ENCODE measurements at places on chromosomes 5 and 9.

- DNase-seq, result no peak
These were observed 486.2 kb downstream of the GADD45G start for GRCh38 chr9:90090997-90091396.

DNA sequence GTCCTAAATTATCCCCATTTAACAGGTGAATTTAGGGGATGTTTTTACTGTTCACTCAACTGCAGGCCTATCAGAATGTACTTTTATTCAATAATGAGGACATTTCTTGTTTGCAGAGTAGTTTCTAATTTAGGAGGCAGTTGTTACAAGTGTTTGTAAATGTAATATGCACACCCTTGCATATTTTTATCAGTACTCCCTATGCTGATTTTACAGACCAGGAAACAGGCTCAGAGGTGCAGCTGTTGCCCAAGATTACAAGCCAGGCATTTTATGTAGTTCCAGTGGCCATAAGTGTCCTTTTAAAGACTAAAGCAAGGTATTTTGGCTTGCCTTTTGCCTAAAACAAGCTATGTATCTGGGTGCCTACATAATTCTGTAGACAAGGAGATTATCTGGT, 47.6 kb upstream of the BRINP1 start:
- no peak for DNase-seq

DNA sequence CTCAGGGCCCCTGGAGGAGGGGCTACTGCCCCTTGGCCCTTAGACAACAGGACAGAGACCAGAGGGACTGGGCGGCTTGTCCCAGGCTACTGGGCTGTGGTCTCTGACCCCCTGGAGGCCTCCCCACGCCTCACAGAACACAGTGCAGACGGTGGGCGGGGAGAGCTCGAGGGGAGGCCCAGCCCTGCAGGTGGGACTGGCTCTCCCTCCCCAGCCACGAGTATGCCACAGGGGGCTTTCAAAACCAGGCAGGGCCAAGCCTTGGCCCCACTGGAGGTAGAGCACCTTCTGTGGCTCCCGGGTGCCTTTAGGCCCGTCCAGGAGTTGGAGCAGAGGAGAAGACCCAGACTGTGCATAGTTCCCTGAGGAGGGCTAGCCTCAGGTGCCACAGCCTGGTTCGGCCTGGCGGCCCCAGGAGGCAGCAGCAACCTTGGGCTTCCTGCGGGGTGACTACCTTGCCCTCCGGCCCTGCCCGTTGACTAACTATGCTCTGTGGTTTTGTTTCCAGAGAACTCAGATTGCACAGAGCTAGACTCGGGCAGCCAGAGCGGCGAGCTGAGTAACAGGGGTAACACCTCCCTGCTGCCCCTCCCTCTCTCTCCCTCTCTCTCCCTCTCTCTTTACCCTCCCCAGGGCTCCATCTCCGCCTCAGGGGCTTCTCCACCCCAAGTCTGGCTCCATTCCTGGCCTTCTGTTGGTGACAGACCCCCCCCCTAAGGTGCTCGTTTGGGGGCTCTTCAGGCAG, 15.5 kb downstream of the CARD19 start:
- DNase-seq, result peak; percentile 92

GRCh38 chr5:86880344-86880743, 262.6 kb downstream of the COX7C start:
- no peak for DNase-seq
